ENCODE measurements at places on chromosomes 16 and 17.

DNA sequence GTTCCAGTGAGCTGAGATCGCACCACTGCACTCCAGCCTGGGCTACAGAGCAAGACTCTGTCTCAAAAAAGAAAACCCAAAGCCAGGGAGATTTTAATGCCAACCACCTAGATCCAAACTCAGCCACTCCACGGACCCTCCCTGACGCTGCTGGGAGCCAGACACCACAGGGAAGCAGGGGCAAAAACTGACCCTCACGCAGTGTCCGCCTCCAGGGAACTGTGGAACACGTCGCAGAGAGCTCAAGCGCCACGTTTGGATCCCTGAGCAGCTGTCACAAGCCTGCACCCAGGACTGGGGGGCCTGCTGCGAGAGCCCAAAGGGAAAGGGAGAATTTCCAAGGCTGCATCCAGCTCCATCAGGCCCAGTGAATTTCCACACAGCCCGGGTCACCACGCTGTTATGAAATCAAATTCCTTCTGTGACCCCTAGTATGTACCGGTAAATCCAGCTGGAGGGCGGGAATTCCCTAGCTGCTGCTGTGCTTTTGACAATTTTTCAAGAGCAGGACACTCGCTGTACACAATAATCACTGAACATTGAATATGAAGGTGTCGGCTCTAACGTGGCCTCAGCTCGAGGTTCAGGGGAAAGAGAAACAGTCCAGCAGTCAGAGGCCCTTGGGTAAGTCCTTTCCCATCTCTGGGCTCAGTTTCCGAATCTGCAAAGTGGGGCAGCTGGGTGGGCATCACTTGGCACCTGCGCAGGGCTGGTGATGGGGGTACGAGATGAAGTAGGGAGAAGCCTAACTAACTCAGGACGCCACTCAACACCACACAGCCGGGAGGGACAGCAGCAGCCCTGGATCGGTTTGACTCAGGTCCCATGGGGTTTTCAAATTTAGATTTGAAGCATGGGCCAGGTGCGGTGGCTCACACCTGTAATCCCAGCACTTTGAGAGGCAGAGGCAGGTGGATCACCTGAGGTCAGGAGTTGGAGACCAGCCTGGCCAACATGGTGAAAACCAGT lies 8.6 kb downstream of the CARHSP1 start:
- DNase-seq, result no peak

DNA sequence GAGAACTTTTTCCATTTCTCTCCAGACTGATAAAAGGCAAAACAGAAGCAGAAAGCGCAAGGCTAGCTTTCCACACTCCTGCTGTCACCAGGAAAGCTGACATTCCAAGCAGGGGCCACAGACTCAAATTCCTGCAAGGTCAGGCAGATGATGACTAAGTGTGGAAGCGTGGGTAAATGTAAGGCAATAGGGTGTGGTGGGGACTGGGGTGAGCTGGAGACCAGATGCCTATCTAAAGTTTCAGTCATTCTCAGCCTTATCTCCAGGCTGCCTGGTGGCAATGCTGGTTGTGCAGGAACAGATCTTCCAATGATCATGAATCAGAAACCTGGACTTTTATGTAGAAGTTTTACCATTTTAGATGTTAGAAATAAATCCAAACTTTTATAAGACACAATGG lies 224.1 kb downstream of the GSG1L start:
- no peak for DNase-seq

DNA sequence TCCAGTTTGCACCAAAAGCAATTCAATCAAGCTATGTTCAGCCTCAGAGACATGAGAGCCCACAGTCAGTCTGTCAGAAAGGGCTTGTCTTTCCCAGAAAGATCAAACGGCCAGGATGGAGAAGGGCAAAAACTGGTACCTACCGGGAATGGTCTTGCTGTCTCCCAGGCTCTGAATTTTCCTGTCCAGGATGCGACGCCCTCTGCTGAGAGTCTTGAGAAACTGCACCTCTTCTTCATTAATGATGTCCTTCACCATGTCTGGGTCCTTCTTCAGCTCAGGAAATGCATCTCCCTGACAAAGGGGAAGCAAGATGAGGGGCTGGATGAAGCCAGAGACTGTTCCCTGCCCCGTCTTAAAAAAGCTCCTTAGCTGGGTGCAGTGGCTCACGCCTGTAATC lies 15.8 kb upstream of the EXOSC6 start:
- no peak for DNase-seq

DNA sequence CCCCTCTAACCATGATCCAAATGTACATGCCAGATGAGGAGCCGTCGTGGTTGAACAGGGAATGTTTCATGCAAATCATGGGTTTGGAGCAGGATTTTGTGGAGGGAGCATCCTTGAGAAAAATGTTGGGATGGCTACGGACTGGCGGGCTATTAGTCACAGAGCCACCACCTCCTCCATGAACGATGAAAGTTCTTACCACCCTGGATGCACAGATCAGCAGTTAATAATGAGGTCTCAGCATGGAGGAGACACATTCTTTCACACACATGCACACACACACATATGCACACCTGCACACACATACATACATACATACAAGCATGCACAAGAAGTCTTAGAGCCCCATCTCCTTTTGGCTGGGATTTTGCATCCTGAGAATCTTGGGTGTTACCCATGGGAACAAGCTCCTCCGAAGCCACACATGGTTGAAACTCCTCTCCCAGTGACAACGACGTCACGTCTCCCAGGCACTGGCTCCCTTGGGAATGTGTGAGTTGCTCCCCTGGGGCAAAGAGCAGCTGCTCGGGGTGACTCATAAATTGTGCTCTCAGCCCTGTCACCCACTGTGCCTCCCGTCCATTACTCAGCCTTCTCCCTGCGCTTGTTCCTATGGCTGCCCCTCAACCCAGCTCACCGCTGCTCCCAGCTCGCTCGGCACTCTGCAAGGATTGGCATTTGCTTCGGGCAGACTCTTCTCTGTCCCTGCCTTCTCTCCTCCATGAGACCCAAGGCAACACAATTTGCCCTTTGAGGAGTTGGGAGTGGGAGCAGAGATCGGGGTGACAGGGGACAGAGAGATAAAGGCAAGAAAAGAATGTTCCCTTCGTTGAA lies 344.6 kb downstream of the SOX9 start:
- no peak for DNase-seq

GRCh38 chr17:44097110-44097958 lies 26.1 kb downstream of the HDAC5 start:
- no peak for DNase-seq

DNA sequence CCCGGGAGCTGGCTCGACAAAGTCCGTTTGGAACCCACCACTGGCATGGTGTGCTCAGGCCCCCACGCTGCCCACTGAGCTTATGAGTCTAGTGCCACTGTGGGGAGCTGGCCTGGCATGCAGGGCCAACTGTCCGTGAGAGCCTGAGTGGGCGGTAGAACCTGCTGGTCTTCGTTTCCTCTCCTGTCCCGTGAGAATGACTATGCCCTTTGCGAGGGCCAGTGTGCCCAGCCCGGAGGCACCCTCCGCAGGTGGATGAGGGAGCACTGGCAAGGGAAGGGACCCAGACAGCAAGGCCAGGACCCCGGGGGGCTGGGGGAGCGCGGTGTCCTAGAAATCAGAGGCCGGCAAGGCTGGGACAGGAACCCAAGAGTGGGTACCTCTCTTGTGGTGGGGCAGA lies 3.2 kb downstream of the BAIAP3 start:
- DNase-seq, result no peak

DNA sequence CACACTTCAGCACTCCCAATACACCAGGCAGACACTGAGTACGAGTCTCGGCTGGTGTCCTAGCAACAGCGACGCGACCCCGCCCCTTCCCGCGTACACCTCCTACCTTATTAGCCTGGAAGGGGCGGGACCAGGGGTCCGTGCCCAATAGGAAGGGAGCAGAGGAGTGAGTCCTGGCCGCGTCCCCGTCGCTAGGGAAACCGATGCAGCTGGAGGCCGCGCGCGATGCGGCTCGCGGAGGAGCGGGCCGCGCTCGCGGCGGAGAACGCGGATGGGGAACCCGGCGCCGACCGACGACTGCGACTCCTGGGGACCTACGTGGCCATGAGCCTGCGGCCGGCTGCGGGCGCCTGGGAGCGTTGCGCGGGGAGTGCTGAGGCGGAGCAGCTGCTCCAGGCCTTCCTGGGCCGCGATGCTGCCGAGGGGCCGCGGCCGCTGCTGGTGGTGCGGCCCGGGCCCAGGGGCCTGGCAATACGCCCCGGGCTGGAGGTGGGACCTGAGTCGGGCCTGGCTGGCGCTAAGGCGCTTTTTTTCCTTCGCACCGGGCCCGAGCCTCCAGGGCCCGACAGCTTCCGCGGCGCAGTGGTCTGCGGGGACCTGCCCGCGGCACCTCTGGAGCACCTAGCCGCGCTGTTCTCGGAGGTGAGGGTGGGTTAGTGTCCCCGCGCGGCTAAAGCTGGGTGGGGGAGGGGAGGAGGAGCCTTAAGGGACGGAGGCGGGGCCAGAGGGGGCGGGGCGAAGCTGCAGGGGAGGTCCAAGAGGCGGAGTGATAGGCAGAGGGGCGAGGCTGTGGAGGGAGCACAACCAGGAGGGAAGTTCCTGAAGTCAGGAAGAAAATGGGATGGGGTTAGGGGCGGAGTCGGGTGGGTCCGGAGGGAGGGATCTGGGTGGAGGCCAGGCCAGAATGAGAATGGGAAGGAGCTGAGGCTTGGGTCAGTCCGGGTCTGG lies at the start of gene DNAH9:
TSS of gene DNAH9 (plus strand) at position 197 of the 948 bp plus-strand sequence. CDS start at position 226, 29 bp downstream.
- peak; percentile 56 for DNase-seq

DNA sequence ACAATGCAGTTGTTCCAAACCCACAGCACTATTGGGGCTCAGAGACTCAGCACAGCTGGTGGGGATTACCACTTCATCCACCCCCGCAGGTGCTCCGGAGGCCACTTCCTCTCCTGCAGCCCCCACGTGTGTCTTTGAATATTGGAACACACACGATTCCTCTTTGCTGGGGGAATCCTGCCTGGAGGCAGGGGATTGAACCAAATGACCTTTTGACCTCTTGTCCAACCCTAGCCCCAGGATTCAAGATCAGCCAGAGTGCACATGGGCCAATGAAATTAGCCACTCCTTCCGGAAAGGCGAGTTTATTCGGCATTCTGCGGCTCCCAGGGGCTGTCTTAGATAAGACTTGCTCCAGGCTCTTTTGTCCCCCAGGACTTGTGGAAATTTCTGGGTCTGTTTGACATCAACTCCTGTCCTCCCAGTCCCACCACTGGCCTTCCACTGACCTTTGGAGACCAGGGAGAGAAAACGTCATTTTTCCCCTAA lies 350.2 kb downstream of the FOXL1 start:
- DNase-seq, result no peak

GRCh38 chr17:4005296-4006164 lies 41.3 kb upstream of the ATP2A3 start:
- DNase-seq, result no peak

- no peak for DNase-seq
These were observed 123.0 kb upstream of the RBFOX1 start for GRCh38 chr16:7209598-7209997.

GRCh38 chr16:20937736-20938135 lies 37.2 kb downstream of the LYRM1 start:
- DNase-seq, result no peak

- DNase-seq, result no peak
These were observed 47.5 kb upstream of the ERN1 start for GRCh38 chr17:64177311-64178010.

GRCh38 chr17:74527081-74527480 lies 4.2 kb downstream of the CD300LB start:
- no peak for DNase-seq

GRCh38 chr17:65589321-65589720 lies 27.9 kb upstream of the AXIN2 start:
- DNase-seq, result no peak

- no peak for DNase-seq
These were observed 2.5 kb upstream of the LITAF start for GRCh38 chr16:11589198-11589550.

DNA sequence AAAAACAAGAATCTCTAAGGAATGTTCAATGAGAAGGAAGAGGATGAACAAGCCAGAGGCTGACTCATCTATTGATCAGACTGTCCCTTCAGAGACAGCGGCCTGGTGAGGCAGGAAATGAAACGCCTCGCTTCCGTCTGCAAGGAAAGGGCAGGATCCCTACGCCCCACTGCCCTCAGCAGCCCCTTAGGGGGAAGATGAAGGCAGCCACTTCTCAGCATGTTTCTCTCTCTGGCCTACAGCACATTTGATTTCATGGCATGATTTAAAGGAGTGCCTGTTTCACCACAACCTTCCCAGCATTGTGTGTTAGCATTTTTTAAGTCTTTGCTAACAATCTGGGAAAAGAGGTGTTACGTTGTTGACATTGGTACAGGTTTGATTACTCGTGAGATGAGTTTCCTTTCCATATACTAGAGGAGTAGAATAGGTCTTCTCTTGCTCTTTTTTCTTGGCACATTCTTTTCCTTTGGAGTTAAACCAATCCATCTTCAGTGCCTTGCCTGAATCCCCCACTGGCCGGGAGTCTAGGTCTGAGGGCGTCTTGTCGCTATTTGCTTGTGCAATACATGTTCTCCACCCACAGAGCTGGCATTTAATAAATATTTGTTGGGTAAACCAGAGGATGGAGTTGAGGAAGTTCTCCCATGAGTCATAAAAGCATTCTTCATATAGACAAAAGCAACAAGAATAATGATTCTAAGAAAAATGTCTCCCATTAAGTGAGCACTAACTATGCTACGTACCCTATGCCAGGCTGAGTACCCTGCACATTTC lies 47.4 kb downstream of the RBFOX3 start:
- DNase-seq, result no peak

DNA sequence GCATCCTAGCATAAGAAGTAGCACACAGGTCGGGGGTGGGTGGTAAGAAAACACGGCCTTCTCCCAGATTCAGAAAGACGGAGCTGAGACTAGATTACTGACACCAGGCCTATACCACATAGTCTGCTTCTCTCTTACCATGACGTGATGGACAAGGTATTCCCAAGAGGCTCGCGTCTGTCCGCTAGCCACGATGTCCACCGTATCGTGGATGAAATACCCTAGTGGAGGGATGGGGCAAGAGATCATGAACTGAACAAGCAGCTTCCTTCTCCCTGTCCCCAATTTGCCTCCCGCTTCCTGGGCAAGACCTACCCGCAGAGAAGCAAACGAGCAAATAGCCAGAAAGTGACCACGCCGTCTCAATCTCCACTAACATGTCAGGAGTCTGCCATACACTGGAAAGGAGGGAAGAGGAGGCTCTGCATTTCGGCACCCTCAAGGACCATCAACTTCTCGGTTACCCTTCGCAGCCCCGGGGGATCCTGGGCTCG lies 820 bp downstream of the TLCD1 start:
- no peak for DNase-seq

GRCh38 chr16:119835-120491 lies 18.5 kb downstream of the NPRL3 start:
- DNase-seq, result no peak

DNA sequence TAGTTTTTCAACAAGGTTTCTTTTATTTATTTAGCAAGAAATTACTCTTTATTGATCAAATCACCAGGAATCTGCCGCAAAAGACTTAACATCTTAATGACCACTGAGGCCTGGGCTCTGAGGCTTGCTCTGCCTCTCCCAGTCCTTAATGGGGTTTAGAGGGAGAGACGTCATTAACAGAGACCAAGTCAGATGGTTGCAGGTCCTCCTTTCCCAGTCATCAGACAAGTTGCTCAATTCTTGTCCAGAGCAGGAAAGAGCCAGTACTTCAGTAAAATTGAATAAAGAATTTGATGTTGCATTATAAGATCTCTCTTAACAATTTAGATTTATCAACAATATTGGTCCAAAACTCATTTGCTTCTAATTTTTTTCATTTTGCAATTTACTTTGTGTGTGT lies 2.0 kb downstream of the SEPHS2 start:
- no peak for DNase-seq

GRCh38 chr17:4843321-4844000 lies 10.3 kb downstream of the MINK1 start:
- DNase-seq, result no peak

Measured in D721Med (cell line).